T-helper 17 cell (primary cell): ENCODE measurements at places on chromosomes 7 and 10. TPM values are rescaled to one million over a fixed set of nuclear protein-coding genes. Genes with fewer than 3 reads are reported as not detected.

DNA sequence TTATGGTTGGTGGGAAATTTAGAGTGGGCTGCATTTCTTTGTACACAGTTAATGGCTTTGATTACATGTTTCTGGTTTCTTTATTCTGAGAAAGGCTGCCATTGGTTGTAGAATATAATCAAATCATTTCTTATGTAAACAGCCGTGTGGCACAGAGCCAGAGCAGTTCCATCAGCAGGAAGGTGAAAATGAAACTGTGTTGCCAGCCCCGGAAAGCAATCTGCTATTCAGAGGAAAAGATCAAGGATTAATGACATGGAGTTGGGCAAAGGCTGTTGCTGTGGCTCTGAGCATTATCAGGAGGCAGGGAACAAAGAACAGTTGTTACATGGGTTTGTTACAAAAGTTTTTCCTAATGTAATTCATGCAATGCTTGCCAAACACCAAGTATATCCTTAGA is 74.2 kb upstream of the ZNF716 start:
- DNase-seq = no peak

Gene PAX4
- total RNA-seq = not detected

DNA sequence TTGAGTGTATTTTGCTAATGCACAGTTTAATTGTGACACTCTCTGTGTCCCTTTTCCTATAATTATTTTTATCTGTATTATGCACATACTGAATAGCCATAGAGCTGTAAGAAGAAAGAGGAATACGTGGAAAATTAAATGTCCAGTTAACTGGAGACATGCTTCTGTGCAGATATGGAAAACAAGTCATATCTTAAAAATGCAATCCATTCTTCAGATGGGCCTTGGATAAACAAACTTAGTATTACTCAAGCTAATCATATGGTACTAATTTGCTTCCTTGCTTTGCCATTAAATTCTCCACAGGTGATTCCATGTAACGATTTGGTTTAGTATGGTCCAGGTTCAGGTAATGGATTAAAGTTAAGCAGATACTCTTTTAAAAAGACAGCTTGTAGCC is 201.2 kb upstream of the CELF2 start:
- DNase-seq = no peak

Gene ANK3
- 58.5 TPM for total RNA-seq

- no peak for DNase-seq
These were observed 292.9 kb downstream of the BAMBI start for GRCh38 chr10:28970231-28970630.

- no peak for DNase-seq
These were observed 80.3 kb downstream of the KLF6 start for GRCh38 chr10:3704565-3705325.

- no peak for DNase-seq
These were observed 226.4 kb downstream of the MAGI2 start for GRCh38 chr7:79227044-79227443.

GRCh38 chr10:82742478-82742877 is 867.5 kb downstream of the NRG3 start:
- no peak for DNase-seq

- no peak for DNase-seq
These were observed 84.4 kb downstream of the TNS3 start for GRCh38 chr7:47497367-47498096.

- no peak for DNase-seq
These were observed at the start of gene GRM3 for GRCh38 chr7:86643561-86644281. TSS of gene GRM3 (plus strand) at chr7:86643909. CDS start at chr7:86765146, 121,237 bp downstream.

- DNase-seq = no peak
These were observed 218.6 kb downstream of the BICC1 start for GRCh38 chr10:58731276-58731675.
